ENCODE measurements at places on chromosomes 16 and 17. TPM values are rescaled to one million over a fixed set of nuclear protein-coding genes. Genes with fewer than 3 reads are reported as not detected.

DNA sequence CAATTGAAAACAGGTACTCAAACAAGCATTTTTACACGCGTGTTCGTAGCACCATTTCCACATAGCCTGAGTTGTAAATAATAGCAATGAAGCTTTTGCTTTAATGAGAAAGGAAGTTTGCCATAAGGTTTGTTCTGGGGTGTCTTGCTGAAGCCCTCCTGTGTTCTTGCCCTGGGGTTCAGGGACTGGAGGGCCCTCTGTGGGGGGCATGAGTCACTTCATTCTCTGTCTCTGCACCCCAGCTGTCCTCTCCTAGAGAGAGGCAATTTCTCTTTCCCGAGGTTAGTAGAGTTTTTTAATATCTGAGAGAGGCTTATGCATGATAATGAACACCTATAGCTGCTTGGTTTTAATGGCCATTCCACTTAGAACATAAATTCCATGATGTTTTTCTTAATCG, 9.6 kb downstream of the AFMID start:
- H3K27me3 ChIP-seq, result no peaks in the 10 kb centered on the region
- H3K36me3 ChIP-seq, result no peaks in the 10 kb centered on the region
- no peak for DNase-seq
- no peaks in the 10 kb centered on the region for H3K4me1 ChIP-seq
- H3K4me3 ChIP-seq, result no peak overlapping the region

DNA sequence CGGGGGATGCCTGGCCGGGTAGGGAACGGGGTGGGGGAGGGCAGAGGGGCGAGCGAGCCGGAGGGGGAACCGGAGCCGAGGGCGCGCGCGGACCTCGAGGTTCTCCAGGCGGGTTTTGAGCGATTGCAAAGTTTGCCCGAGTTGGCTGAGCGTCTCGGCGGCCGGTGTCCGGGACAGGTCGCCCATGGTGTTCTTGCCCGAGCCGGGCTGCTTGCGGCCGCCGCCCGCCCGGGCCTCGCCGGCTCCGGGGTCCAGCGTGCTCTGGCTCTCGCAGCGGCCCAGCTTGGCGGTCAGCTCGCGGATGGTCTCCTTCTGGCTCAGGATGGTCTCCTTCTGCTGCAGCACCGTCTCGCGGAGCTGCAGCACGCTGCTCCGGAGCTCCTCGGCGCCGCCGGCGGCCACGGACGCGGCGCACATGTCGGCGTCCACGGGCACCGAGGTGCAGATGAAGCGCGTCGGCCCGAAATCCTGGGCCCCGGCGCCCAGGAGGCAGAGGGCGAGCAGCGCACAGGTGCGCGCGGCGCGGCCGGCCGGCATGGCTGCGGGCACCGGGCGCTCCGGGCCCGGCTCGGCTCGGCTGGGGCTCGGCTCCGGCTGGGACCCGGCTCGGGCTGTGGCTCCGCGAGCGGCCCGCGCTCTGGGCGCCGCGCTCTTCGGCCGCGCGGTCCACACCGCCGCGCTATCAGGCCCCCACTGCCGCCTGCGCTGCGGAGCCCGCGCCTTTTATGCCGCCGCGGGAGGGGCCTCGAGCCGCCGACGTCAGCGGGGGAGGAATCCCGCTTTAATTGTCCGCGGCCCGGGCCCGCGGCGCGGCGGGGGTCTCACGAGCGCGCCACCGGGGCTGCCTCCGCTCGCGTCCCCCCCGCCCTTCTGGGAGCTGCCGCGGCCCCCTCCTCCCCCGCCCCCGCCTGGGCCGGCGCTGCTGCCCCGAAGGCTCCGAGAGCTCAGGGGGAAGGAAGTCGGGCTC, at the start of gene NPTX1:
NPTX1 (minus strand) TSS at position 698 of the 967 bp plus-strand sequence; CDS start at position 537, 161 bp downstream.
- no peak within 1 kb of the TSS for H3K27ac ChIP-seq
- DNase-seq, result peak; percentile 66
- H3K27me3 ChIP-seq, result peaks cover 96% of the 10 kb centered on the region

Gene FKBP10
- 239 TPM for total RNA-seq

Gene GNGT2
- not detected for total RNA-seq

GRCh38 chr16:84498223-84498610, 6.2 kb downstream of the MEAK7 start:
- H3K27me3 ChIP-seq, result no peaks in the 10 kb centered on the region
- peaks cover 5% of the 10 kb centered on the region for H3K4me1 ChIP-seq
- H3K27ac ChIP-seq, result no peak overlapping the region
- peaks cover 8% of the 10 kb centered on the region for H3K36me3 ChIP-seq
- no peak overlapping the region for H3K4me3 ChIP-seq

Gene ATP1B2
- total RNA-seq, result 0.04 TPM

- H3K4me1 ChIP-seq, result no peaks in the 10 kb centered on the region
- no peak overlapping the region for H3K27ac ChIP-seq
- DNase-seq, result no peak
- no peak overlapping the region for H3K4me3 ChIP-seq
- no peaks in the 10 kb centered on the region for H3K27me3 ChIP-seq
Measured at GRCh38 chr16:5386989-5387388, 289.4 kb upstream of the EEF2KMT start.

GRCh38 chr17:76585649-76586593, at the start of gene ST6GALNAC2:
TSS of gene ST6GALNAC2 (minus strand) at chr17:76585860. CDS start at chr17:76585808, 52 bp downstream.
- peaks cover 13% of the 10 kb centered on the region for H3K4me1 ChIP-seq
- H3K27ac ChIP-seq, result no peak within 1 kb of the TSS
- H3K27me3 ChIP-seq, result peaks cover 32% of the 10 kb centered on the region
- DNase-seq, result peak; percentile 83
- no peaks in the 10 kb centered on the region for H3K36me3 ChIP-seq

Gene MILR1
- 0.47 TPM for total RNA-seq

DNA sequence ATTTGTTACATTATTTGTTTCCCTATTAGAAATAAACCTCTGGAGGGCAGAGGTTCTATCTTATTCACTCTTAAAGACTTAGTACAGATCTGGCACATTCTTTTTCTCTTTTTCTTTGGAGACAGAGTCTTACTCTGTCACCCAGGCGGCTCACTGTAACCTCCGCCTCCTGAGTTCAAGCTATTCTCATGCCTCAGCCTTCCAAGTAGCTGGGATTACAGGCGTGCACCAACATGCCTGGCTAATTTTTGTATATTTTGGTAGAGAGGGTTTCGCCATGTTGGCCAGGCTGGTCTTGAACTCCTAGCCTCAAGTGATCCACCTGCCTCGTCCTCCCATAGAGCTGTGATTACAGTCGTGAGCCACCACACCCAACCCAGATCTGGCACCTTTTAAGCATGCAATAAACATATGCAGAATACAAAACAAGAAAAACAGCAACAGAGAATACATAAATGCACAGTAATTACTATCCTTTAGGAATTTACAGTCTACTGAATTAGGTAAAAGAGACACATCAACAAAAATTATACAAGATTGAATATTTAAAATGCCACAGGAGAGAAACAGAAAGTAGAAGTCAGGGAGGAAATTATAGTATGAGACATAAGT, 52.1 kb downstream of the GPATCH8 start:
- no peak overlapping the region for H3K27ac ChIP-seq
- H3K4me3 ChIP-seq, result no peak overlapping the region
- no peaks in the 10 kb centered on the region for H3K27me3 ChIP-seq

DNA sequence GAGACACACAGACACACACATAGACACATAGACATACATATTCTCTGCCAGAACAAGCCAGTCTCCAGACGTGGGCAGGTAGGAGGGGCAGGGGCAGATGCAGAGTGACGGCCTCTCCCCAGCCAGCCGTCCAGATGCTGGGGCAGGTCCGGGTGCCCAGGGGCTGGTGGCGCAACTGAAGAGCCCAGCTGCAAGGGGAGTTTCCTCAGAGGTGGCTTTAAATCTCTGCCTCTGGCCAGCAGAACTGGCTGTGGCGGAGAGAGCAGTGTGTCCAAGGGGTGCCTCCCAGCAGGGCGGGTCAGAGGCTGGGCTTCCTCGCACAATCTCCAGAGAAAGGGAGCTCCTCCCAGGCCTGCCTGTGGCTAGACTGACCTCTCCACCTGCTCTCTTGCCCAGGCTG, 9.4 kb upstream of the GCGR start:
- H3K36me3 ChIP-seq, result no peaks in the 10 kb centered on the region
- H3K27ac ChIP-seq, result no peak overlapping the region
- no peaks in the 10 kb centered on the region for H3K27me3 ChIP-seq
- H3K4me3 ChIP-seq, result no peak overlapping the region
- no peaks in the 10 kb centered on the region for H3K4me1 ChIP-seq

DNA sequence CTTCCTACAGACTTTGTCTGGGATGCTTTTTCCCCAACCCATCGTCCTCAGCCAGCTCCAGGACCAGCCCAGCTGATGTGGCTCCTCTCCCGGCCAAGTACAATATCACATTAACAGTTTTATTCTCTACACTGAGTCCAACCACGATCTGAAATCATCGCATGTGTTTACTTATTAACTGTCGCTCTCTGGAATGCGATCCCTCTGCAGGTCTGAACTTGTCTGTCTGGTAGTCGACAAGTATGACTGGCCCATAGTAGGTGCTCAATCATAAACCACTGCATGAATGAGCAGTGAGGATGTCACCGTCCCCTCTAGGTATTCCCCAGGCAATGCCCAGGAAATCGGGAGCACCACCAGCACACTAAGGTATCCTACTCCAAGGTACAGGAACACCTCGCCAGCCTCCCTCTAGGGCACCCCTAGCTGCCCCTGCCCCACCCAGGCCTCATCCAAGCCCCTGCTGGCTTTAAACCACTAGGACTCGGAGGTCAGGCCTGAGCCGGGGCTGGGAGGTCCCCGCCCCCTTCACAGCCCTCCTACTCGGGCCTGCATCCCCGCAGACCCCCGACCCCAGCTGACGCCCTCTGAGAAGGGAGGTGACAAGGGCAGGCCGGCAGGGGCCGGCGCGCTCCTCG, 27.7 kb downstream of the RTN4RL1 start:
- H3K36me3 ChIP-seq, result no peaks in the 10 kb centered on the region
- no peak overlapping the region for H3K4me3 ChIP-seq
- no peaks in the 10 kb centered on the region for H3K27me3 ChIP-seq
- peaks cover 46% of the 10 kb centered on the region for H3K4me1 ChIP-seq
- peak; percentile 52 for DNase-seq

DNA sequence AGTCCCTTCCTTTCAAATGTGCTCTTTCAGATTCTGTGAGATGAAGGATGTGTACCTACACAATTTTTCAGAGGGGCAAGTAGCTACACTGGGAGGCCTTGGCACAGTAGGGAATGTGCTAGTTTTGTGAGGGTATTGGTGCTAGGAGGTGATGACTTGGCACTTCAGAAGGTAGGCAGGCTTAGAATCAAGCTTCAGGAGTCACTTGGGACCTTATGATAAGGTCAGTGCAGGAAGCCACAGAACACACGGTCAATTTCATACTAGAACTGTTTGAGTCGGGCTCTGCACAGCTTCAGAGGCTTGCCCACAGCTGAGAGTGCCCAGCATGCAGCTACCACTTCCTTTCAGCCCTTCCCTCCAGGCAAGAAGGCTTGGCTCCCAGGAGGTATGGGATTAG, 6.1 kb downstream of the CMTM1 start:
- H3K36me3 ChIP-seq, result no peaks in the 10 kb centered on the region
- peaks cover 7% of the 10 kb centered on the region for H3K4me1 ChIP-seq
- no peak overlapping the region for H3K27ac ChIP-seq
- no peaks in the 10 kb centered on the region for H3K27me3 ChIP-seq
- DNase-seq, result no peak

GRCh38 chr16:57739756-57740422, 4.3 kb downstream of the KATNB1 start:
- DNase-seq, result no peak
- H3K4me1 ChIP-seq, result peaks cover 13% of the 10 kb centered on the region
- no peaks in the 10 kb centered on the region for H3K27me3 ChIP-seq
- no peak overlapping the region for H3K27ac ChIP-seq

Gene LCMT1
- 33.0 TPM for total RNA-seq

- H3K27me3 ChIP-seq, result no peaks in the 10 kb centered on the region
- no peak for DNase-seq
- no peak overlapping the region for H3K4me3 ChIP-seq
Measured at GRCh38 chr17:8923762-8924161, 41.7 kb downstream of the PIK3R5 start.

- DNase-seq, result no peak
- H3K27me3 ChIP-seq, result no peaks in the 10 kb centered on the region
- H3K4me1 ChIP-seq, result no peaks in the 10 kb centered on the region
Measured at GRCh38 chr16:27195941-27196595, 7.3 kb upstream of the KDM8 start.

DNA sequence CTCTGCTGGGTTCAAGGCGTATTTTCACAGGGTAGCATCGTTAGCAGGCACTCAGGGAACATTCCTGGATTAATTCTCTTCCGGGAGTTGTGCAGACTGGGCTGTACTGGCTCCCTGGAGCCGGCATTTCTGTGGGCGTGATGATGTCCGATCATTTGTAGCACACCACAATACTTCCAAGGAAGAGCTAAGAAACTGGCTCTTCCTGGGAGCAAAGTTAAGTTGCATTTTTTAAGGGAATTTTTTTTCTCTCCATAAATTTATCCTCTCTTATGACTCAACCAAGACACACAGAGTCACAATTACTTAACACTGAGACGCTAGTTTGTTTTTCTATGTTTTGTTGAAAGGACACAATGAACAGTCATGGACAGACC, 211.6 kb upstream of the FOXF1 start:
- H3K4me3 ChIP-seq, result no peak overlapping the region
- peak overlapping the region; percentile 83 for H3K27ac ChIP-seq
- no peaks in the 10 kb centered on the region for H3K36me3 ChIP-seq

Gene NDRG4
- 3.1 TPM for total RNA-seq
